Sciatic nerve (tissue), 2 donors: ENCODE measurements at places on chromosomes 12 and 14.

DNA sequence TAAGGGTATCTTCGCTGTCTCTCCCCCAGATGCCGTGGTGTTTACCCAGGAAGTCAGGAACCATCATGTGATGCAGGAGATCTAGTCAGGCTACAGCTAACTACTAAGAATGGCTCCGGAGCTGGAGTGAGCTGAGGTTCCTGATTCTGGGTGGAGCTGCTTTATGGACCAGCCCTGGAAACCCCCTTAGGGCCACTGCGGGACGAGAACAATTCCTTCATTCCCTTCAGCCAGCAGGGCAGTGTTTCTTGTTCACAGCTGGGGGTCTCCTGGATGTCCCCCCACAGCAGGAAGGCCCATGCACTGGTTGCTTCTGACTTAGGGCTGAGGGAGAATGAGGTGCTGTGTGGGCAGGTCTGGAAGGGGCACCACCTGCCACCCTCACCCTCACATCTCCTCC is 199.3 kb downstream of the ADGRD1 start:
- no peak for DNase-seq

- no peak for DNase-seq
Observed at GRCh38 chr14:100487304-100487703, 99.9 kb downstream of the BEGAIN start.

GRCh38 chr14:36317650-36318049 is 2.8 kb downstream of the MBIP start:
- DNase-seq = no peak

DNA sequence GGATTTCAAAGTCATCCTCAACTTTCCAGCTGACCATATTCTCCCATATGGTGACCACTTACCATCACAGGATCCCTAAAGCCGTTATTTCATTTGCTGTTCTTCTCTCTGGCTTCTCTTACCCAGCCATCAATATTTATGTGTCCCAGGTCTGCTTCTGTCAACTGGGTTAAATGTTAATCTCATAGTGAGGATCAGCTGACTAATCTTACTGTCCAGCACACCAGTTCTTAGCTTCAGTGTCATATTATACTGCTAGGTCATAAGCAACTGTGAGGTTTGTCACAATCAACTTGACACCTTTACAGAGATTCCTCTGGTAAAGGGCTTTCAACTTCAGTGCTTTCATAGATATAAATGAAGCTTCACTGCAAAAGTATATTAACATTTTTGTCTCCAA is 294.4 kb downstream of the DIO2 start:
- no peak for DNase-seq

DNA sequence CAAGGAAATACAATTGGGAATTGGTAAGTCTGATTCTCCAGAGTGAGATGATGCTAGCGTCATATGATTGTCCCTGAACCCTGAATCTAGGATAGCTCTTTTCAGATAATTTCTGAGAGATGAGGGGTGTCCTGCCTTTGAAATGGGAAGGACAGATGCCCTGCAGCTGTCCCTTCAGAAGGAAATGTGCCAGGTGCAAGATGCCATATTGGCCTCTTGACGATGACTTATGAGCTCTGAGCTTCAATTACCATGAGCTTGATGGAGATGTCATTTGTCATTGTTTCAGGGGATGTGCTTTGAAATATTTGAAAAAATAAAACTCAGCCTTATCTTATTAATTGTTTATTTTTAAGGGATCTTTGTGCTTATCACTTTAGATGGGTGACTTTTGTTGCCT is 185.1 kb downstream of the DACT1 start:
- no peak for DNase-seq

GRCh38 chr14:75198291-75198933 is 22.0 kb upstream of the TMED10 start:
- DNase-seq = no peak

GRCh38 chr14:34733245-34733644 is 18.9 kb upstream of the CFL2 start:
- DNase-seq = no peak

DNA sequence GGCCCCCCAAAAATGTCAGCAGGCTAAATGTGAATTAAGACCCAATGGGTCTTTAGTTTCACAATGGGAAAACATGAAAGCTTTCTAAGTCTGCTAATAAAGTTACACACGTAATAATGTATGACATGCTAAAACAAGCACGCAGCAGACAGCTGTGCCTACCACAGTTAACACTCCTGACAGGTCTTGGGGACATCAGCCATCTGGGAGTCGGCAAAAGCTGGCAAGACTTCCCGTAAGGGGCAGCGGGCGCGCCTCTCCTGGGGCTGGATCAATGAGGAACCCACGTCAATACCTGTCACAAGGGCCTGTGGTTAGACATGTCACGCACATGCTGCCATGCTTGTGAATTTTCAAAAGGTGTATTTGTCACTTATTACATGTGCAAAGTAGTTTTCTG is 45.0 kb downstream of the ACTN1 start:
- DNase-seq = no peak

DNA sequence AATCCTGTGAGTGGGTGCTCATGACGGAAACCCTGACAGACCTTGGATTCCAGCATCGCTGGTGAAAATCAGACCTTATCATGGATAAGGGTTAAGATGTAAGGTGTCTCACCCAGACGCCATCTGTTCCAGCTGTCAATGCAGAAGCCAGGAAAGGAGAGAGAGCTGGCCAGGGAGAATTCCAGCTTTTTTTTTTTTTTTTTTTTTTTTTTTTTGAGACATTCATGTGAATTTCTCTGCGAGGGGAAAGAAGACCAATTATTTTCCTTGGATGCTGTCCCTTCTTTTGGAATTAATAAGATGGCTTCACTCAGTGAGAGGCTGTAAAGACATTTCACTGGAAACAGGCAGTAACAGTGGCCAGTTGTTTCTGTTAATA is 1.8 kb downstream of the TRAF3 start:
- DNase-seq = no peak

DNA sequence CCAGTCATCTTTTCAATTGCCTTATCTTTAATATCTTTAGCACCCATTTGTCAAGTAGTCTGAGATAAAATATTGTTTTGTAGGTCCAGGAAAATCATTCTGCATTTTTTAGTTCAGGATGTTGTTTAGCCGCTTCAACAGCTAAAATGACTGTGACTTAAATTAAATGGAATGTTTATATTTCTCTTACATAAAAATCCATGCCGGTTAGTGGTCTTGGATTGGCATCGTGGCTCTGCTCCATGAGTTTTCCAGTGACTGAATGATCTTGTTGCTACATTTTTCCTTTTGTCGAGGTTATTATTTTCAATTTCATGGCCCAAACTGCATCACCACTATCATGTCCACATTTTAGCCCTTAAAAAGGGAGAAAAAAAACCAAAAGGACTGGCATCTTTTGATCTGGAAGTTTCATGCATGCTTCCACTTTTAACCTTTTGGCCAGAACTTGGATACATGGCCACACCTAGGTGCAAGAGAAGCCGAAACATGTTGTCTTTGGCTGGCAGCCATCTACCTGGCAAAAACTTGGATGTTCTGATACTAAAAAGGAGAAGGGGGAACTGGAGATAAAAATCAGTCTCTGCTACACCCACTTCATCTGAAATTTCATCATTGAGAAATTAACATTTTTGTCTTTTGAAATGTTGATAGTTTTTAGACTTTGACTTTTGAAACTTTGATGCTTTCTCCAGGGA is 142.4 kb downstream of the OTOGL start:
- peak; percentile 61 for DNase-seq

- no peak for DNase-seq
Observed at GRCh38 chr12:32063796-32064195, 42.9 kb upstream of the BICD1 start.

DNA sequence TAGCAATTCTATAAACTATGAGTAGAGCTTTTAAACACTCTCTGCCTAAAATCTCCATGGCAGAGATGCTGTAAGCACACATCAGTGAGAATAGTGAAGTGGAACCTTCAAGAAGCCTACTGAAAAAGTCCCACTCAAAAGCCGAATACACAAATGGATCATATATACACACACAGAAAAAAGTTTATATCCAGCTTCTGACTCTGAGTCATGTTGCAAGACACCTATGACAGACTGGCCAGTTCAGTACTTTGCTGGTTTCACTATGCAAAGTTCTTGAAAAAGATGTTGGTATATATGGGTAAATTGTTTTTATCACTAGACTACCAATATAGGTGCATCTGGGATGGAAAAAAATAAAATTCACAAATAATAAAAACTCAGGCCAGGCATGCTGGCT is 126.1 kb downstream of the KCNK10 start:
- no peak for DNase-seq

DNA sequence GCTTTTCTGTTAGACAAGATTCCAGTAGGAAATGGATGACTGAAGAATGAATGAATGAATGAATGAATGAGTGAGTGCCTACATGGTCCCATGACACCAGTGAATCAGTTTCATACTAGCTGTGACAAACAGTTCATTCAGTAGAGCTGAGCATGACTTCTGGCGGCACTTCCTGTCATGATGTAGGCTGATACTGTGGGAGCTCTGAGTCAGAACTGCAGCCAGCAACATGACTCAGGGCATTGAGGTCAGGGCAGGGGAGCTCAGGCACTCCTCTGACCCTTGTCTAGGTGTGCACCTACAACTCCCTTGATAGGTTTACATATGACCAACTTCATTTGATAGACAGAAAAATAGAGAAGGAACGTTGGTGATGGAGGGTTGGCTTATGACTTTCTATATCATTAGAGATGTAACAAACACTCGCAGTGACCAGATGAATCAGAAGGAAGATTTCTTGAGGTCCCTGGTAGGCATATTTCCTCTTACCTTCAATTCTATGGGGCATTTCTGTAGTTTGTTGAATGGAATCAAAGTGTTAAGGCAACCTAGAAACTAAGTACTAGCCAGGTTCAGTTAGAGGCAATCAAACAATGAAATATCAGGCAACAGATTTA is 139.3 kb upstream of the ARHGAP5 start:
- DNase-seq = peak; percentile 63

- DNase-seq = no peak
Observed at GRCh38 chr14:67358924-67359774, 455 bp downstream of the ATP6V1D start.

DNA sequence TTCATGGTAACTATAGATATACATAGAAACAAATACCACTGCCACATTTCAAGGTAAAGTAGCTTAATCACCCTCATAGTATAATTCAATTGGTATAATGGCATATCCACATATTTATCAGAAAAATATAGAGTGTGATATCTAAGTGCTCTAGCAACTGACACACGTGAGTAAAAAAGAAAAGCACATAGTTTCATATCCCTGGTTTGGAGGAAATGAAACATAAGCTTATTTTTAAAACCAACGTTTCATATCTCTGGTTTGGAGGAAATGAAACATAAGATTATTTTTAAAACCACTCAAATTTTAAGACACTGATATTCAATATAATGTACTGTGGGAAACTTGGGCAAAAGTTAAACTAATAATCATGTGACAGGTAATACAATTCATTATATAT is 2.1 kb downstream of the OR6C70 start:
- DNase-seq = no peak

GRCh38 chr14:61025251-61026223 is 44.5 kb downstream of the SLC38A6 start:
- peak; percentile 75 for DNase-seq

DNA sequence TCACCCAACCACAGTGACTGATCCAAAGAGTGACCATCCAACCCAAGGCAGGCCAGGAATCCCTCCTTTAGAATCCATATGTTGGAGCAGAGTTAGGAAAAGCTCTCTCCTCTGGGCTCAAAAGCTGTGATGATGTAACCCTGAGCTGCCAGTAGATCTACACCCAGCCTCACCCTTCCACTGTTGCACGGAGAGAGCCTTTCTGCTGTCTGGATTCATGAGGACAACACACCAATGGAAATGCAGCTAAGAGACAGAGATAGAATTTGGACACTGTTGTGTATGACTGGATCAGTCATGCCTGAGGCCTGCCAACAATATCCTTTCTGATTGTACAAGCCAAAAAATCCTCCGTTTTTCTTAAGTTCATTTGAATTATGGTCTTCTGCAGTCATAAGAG is 4.4 kb upstream of the OR6J1 start:
- DNase-seq = no peak

DNA sequence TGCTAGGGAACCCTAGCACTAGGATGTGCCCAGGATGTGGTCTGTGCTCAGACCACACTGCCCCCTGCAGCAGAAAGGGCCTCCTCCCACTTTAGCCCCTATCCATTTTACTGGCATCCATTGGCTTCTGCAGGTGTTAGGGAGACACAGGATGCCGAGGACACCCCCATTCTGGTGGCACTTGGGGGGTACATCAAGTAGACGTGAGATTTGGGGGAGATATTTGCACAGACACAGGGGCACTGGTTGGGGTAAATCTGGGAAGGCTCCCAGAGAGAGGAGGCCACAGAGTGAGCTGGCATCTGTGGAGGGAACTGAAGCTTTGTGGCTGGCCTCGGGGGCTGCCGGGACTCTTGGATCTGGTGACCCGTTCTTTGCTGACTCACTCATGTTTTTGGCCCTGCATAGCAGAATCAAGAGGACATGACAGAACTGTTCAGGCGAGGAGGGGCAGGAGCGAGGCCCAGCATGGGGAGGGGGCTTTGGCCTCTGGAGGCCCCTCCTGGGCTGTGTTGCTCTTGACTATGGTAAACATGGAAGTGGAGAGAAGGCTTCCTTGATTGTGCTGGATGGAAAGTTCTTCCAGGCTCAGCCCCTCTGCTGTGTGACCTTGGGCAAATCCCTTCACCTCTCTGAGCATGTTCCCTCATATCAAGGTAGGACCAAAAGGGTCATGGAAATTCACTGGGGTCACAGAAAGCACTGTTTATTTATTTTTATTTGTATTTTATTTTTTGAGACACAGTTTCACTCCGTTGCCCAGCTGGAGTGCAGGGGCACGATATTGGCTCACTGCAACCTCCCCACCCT is 1.8 kb downstream of the PLBD2 start:
- DNase-seq = no peak

DNA sequence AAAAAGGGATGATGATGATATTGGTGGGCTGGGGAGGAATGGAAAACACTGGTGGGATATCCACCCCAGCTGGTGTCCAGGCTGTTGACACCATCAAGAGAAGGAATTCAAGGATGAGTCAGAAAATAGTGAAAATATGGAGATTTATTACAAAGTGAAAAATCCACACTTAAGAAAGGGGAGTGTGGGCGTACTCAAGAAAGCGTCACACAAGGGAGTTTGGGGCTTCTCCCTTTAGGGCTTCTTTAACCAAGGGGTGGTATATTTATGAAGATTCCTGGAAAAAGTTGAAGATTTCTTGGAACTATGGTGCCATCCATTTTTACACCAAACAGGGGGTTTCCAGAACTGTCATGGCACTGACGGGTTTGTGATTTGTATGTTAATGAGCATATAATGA is 63.1 kb upstream of the ARID2 start:
- no peak for DNase-seq

DNA sequence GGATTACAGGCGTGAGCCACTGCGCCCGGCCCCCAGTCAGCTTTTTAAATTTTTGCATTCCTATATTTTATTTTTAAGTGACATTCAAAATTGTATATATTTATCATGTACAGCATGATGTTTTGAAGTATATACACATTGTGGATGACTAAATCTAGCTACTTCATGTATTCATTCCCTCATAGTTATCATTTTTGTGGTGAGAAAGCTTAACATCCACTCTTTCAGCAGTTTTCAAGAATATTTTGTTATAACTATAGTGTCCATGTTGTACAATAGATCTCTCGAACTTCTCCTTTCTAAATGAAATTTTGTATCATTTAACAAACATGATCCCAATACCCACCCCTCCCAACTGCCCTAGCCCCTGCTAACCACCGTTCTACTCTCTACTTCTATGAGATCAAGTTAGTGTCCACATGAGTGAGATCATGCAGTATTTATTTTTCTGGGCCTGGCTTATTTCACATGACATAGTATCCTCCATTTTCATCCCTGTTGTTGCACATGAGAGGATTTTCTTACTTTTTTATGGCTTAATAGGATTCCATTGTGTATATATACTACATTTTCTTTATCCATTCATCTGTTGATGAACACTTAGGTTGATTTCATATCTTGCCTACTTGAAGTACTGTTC is 8.8 kb upstream of the HEBP1 start:
- DNase-seq = no peak
